Dorsolateral prefrontal cortex (tissue), 122 donors: ENCODE measurements at places on chromosomes 7 and 10.

- DNase-seq, result peak; percentile 12
Measured at GRCh38 chr10:90592638-90593302, 265.1 kb downstream of the HTR7 start.

- no peak for DNase-seq
Measured at GRCh38 chr10:60433684-60434083, 44.0 kb upstream of the ANK3 start.

DNA sequence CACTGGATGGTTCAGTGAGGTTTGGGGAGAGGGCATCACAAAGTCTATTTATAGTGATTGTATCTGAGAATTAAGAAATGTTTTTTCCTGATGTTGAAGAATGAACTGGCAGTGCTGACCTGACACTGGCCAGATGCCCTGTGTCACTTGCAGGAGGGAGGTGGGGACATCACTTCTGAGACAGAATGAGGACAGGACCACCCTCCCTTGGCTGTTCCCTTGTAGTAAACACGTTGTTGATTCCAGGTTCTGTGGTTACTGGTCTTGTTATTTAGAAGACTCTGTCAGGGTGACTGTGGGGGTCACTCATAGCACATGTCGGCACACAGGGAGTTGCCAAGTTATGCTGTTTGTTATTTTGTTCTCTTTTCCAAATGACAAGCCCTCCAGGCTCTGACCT, 126.4 kb downstream of the ADCY1 start:
- peak; percentile 22 for DNase-seq

GRCh38 chr10:120997313-120997712, 146.2 kb downstream of the WDR11 start:
- DNase-seq, result no peak

GRCh38 chr7:112505495-112505894, 24.7 kb downstream of the LSMEM1 start:
- DNase-seq, result no peak

DNA sequence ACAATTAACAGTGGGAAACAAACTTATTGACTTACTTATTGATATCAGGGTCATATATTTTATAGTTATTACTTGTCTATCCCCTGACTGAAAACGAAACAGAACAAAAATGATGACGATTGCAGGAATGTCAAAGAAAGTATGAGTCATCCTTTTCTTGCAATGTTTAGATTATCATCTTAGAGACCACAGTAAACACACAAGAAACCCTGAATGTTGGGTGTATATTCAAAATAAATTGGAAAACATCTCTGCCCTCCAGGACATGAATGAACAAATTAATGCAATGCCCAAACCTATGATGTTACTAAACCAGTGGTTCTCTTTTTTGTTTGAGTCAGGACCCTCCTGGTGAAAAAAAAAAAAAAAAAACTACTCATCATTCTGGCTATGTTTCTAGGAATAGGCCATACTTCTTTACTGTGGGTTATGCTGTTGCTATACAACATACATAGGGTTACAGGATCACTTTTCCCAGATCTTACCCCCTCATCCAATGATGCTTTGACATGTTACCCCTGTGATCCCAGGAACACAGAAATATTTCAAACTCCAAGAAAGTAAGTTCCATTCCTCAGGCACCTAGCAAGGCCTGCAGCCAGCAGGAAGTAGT, 623.4 kb upstream of the IGFBP3 start:
- no peak for DNase-seq

- DNase-seq, result no peak
Measured at GRCh38 chr7:130650611-130651120, 17.9 kb downstream of the COPG2 start.

DNA sequence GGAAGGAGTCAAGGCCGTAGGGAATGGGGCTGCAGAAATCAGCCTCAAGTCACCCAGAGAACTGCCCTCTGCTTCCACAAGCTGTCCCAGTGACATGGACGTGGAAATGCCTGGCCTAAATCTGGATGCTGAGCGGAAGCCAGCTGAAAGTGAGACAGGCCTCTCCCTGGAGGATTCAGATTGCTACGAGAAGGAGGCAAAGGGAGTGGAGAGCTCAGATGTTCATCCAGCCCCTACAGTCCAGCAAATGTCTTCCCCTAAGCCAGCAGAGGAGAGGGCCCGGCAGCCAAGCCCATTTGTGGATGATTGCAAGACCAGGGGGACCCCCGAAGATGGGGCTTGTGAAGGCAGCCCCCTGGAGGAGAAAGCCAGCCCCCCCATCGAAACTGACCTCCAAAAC, 50.2 kb upstream of the PDCD4 start:
- DNase-seq, result no peak

DNA sequence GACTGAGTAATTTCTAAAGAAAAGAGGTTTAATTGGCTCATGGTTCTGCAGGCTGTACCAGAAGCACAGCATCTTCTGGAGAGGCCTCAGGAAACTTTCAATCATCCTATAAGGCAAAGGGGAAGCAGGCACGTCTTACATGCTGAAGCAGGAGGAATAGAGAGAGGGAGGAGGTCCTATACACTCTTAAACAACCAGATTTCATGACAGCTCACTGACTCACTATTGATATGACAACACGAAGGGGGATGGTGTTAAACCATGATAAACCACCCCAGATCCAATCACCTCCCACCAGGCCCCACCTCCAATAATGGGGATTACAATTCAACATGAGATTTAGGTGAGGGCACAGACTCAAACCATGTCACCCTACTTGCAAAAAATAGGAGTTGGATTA, 201.5 kb downstream of the CDK14 start:
- no peak for DNase-seq

DNA sequence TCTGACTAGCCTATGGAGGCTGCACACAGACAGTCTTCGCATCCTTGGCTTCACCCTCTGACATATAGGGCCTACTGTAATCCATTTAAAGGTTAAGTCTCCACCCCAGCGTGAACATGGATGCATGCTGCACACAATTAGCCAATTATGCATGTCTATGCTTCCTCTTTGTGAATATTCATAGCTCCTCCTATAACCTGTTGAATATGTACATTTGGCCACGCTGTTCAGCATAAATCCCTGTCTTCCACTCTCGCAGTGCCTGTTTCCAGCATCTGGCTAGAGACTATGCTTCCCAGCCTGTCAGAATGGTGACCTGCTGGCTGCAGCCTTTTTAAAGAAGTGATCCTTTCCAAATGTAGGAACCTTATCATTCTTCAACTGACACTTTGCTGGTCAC, 106.7 kb downstream of the PRKAG2 start:
- no peak for DNase-seq

- DNase-seq, result no peak
Measured at GRCh38 chr7:116240024-116240668, 29.8 kb downstream of the TES start.

DNA sequence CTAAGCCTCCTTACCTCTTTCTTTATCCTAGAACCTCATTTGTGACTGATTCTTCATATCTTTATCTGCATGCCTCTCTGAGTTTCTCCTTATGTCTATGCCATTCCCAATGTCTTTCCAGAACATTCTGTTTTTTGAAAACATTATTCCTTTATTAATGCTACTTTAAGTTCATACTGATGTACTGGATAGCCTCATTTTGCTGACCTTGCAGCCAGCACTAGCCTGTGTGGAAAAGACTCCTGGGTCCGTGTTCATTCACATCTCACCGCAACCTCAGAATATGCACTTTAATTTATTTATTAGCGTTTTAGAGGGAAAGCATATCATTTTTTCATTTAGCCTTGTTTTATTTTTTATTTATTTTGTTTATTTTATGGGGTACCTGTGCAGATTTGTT, 208.1 kb upstream of the NPVF start:
- DNase-seq, result no peak

DNA sequence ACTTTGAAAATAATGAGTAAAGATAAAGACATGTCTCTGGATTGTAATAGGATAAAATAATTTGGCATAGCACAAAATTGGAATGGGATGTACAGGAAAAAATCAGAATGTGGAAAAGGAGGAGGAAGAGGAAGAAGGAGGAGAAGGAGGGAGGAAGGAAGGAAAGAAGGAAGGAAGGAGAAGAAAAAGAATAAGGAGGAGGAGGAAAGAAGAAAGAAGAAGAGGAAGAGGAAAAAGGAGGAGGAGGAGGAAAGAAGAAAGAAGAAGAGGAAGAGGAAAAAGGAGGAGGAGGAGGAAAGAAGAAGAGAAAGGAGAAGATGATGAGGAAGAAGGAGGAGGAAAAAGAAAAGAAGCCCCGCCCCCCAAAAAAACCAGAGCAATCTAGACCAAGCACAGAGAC, 95.9 kb downstream of the ST8SIA6 start:
- no peak for DNase-seq

- no peak for DNase-seq
Measured at GRCh38 chr7:51111241-51111940, 205.2 kb downstream of the COBL start.

DNA sequence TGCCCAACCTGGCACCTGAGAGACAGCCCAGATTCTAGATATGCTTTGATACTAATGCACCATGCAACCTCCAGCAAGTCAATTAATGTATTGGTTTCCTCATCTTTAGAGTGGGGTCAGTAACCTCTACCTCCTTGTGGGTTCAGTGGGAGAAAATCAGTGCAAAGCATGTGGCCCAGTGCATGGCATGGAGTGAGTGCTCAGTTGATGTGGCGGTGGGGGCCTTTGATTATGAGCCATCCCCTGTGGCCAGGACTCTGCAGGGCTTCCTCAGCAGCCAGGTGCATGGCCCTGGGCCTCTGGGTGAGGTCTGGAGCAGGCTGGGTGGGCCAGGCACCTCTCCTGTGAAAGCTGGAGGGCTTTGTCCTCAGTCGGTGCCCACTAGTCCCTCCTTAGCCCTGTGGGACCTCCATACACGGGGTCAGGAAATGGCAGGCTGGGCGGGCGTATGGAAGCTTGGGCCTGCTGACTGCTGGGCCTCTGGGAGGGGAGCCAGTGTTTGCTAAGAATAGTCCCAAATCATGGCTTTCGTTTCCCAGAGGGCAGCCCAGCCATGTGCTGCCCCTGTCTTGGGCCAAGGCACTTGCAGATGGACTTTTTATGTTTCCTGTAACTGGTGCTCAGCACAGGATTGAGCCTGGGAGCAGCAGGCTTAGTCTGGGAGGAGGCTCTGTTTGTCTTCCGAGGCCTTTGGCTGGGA, 3.4 kb downstream of the PALD1 start:
- no peak for DNase-seq

GRCh38 chr10:14601872-14602725, 172.6 kb downstream of the FAM107B start:
- no peak for DNase-seq

GRCh38 chr7:150996376-150997074, 5.7 kb downstream of the NOS3 start:
- no peak for DNase-seq
